EH (cell line): ENCODE measurements at places on chromosomes 12 and 14.

DNA sequence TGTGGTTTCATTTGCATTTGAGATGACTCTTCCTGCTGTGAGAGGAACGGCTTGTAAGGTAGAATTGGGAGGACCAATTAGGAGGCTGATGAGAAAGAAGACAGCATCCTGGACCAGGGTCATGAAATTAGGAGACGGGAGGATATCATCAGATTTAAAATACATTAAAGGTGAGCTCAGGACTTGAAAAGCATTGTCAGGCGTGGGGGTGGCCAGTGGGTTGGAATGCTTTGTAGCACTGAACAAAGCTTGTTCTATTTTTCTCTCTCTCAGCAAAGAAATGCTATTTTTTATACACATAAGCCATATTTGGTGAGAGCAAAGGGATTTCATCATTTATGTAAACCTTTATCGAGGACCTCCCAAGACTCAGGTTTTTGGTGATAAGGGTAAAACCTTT, 157.5 kb downstream of the TMEM132D start:
- no peak for DNase-seq

- DNase-seq, result no peak
These were observed 78.6 kb downstream of the CLMN start for GRCh38 chr14:95240859-95241813.

DNA sequence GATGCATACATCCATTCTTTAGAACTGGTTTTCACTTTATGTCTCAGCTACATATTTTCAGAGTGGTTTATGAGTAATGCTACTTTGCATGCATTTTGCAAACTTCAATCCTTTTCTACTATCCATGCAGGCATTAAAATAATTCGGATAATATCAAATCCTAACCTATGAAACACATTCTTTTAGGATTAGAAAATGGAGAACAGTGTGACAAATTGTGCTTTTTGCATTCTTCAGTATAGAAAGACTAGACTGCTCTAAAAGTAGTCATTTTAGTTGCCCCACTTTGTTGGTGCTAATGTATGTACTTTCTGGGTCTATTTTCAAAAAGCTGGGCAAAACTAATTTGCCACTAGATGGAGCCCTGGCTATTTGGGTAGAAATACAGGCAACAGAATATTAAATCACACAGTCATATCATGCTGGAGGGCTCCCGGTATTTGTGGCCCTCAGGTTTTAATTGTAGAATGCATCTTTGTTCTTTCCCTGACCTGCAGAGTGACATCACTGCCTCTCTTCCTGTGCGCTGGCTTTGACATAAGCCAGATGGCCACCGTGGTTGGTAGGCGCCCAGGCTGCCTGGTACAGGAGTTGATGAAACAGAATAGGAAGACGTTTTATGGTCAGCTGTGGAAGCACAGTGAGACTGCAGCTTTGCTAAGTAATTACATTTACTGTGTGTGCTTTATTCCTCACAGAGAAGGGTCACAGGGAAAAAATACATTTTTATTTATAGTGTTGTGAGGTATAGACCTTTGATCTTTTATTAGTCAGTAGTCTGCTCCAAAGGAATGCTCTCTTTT, 28.1 kb downstream of the MSRB3 start:
- peak; percentile 65 for DNase-seq

- DNase-seq, result no peak
These were observed 170.7 kb upstream of the CDKN3 start for GRCh38 chr14:54226103-54226502.

GRCh38 chr14:93952829-93953228, 23.5 kb downstream of the ASB2 start:
- DNase-seq, result no peak

DNA sequence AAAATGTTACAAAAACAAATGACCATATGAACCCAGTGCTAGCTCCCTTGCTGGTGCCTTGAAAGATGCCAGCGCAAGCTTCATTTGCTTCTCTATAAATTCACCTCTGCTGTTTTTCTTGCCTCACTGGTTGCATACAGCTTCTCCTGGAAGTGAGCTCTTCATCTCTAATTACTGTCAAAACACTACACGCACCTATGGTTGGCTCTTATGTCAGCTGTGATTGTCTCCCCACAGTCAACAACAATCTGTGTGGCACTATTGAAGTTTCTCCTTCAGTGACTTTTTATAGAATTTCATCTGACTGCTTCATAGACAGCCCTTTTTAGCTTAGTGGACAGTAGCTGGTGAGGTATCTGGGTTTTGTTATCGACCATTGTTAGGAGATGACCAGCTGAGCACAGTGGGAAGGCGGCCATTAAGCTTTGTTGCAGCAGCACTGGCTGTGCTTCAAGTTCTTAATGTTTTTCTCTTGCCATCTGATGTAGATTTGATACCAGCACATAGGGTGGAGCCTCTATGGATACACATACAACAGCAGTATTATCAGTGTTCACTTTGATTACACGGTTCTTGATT, 131.8 kb downstream of the KITLG start:
- DNase-seq, result no peak

- DNase-seq, result peak; percentile 87
These were observed 136.3 kb downstream of the SCARB1 start for GRCh38 chr12:124727264-124727800.

- DNase-seq, result no peak
These were observed 1162.7 kb downstream of the BCL11B start for GRCh38 chr14:98109326-98109725.

- no peak for DNase-seq
These were observed 5.7 kb upstream of the NKX2-1 start for GRCh38 chr14:36525746-36526099.

GRCh38 chr12:79453820-79454219, 236.9 kb downstream of the PAWR start:
- no peak for DNase-seq

GRCh38 chr12:71973687-71974086, 35.0 kb downstream of the TPH2 start:
- DNase-seq, result no peak

DNA sequence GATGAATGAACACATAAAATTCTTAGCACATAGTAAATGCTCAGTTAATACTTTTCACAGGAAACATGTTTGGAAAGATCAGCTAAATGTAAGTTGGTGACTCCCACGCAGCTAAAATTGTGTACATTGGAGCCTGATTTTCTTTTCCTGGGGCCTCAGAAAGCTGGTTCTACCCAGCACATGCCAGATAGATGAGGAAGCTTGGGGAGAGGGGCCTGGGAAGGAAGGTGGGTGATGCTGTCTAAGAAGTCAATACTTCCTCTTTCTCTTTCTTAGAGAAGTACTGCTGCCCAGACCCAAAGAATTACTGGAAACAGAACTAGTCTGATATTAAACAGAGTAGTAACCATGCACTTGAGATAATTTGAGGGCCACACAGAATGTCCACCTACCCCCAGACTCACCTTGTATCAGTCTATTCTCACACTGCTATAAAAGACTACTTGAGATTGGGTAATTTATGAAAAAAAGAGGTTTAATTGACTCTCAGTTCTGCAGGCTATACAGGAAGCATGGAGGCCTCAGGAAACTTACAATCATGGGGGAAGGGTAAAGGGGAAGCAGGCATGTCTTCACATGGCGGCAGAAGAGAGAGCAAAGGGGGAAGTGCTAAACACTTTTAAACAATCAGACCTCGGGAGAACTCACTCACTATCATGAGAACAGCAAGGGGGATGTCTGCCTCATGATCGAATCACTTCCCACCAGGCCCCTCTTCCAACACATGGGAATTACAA, 123.3 kb upstream of the MED13L start:
- DNase-seq, result no peak

GRCh38 chr12:116599285-116600136, 40.3 kb downstream of the MAP1LC3B2 start:
- peak; percentile 84 for DNase-seq

GRCh38 chr12:117298191-117298590, 63.2 kb downstream of the NOS1 start:
- no peak for DNase-seq

DNA sequence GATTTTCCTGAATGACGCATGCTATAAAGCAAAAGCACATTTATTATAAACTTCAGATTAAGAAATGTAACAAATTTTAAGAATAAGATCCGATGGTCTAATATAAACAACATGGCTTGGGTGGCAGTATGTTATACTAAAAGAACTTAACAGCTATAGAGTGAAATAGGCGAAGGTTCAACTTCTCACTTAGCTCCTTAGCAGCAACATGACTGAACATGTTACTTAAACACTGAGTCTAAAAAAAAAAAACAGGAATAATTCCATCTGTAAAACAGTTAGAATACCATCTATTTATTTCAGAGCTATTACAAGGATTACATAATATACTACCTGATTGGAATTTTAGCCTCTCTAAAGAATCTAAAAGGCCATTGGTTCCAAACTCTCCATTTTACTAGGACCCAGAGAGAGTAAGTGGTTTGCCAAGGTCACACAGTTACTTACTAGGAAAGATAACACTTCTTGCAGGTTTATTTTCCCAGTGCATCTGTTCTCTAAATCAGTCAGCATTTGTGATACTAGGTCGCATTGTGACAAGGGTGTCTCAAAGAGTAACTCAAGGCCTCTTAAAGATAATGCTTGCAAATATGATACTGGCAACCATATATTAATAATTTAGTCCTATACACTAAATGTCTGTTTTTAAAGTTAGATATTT, 14.8 kb downstream of the OSBPL8 start:
- no peak for DNase-seq

- DNase-seq, result no peak
These were observed 174.5 kb upstream of the RBM19 start for GRCh38 chr12:114140576-114140975.

- DNase-seq, result peak; percentile 57
These were observed 21.9 kb upstream of the CIPC start for GRCh38 chr14:77076113-77076631.

DNA sequence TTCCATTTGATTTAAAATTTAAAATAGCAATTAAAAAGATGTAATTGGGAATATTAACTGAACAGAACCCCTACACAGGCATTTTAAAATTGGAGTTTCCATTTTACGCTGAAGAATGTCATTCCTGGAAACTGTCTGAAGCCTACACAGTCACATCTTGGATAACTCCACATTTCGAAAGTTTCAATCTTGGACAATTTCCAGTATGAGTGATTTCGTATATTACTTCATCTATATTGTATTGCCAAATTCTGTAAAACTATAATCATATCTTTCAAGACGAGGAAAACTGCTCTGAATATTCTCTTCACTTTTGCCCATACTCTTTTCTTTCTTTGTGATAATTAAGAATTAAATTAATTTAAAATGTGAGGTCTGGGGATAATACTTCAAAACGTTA, 194.2 kb upstream of the ABCD2 start:
- no peak for DNase-seq

- no peak for DNase-seq
These were observed 1364.0 kb upstream of the SEL1L start for GRCh38 chr14:82897469-82898308.

DNA sequence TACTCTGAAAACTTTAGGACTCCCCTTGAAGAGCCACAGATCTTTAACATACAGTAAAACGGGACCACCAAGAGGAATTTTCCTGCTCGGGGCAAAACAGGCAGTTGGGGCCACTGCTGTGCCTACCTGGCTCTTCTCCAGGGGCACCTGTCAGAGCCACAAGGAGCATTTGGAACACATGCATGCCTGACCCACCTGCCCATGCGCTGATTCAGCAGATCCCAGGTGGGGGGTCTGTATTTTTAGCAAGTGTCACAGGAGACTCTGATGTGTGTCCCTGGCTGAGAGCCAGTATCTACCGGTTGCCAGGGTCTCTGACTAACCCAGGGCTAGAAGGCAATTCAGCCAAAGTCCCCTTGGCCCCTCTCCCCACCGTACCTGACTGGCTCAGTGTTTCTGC, 6.5 kb downstream of the CTDSP2 start:
- no peak for DNase-seq

DNA sequence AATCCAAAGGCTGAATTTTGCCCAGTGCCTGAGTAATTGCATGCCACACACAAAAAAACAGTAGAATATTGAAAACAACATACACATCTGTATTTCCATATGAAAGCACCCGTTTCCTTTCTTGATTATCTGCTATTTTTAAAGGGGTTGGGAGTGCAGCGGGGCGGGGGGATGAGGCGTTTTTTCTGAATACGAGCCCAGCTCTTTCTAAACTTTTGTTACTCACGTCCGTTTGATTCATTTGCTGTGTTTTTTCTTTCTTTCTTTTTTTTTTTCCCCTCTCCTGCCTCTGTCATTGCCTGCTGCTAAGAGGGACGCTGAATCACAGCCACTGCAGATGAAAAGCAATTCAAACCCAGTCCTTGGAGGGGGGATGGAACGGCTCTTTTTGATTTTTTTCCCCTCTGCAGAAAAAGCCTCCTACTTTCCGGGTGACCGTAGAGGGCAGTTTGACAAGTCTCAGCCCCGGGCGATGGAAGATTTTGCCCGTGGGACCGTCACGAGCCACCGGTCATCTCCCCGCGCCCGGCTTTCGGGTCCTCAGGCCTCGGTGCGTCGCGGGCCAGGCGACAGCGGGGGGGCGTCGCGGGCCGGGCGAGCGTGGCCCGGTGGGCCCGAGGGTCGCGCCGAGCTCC, 572 bp upstream of the RASSF8 start:
- DNase-seq, result peak; percentile 88

DNA sequence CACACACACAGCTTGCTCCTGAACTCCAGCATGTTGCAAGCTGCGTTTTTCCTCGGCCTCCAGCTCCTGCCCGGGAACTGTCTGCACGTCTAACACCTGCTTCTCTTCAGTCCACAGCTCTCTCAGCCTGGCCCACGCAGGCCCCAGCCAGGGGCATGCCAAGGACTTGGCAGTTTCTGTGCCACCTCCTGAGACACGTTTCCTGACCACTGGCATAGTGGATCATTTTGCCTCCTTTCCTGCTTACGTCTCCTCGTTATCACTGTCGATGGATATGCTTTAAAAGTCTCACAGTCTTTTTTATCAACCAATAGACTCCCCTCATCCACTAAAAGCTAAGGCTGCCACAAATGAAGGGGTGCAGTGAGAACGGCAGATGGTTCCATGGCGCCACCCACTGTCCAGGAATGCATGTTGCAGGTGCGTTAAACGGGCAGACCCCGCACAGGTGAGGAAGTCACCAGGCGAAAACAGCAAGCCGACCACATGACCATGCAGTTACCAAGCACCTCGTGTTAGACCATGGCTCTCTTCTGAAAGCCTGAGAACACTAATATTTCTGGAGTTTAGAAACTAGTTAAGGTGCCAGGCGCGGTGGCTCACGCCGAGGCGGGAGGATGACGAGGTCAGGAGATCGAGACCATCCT, 14.7 kb upstream of the TEAD4 start:
- peak; percentile 40 for DNase-seq

GRCh38 chr14:61379639-61380184, 58.3 kb downstream of the PRKCH start:
- no peak for DNase-seq

GRCh38 chr12:126425264-126425663, 1360.0 kb downstream of the AACS start:
- no peak for DNase-seq
